ENCODE measurements at places on chromosomes 3 and 15.

DNA sequence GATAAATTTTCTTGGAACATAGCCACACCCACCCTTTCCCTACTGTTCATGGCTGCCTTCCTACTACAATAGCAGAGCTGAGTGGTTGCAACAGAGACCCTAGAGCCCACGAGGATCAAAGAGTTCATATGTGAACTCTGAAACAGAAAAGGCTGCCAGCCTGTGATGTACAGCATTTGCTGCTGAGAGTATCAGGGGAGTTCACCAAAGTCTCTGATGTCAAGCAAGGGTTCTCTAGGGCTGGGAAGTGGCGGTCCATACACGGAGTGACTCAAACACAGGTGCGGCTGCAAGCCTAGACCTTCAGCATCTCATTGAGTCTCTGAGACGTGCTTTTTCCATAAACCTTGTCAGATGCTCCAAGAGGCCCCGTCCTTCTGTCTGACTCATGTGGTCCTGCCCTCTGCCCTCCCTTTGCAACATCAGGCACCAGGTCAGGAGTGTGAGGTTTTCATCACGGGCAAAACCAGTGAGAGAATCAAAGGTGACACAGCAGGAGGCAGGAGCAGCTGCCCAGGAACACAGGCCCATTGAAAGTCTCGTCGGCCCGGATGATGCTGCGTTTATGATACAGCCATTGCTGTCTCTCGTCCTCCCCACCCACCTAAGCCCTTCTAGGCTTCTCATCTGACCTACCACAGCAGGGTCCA, 42.9 kb downstream of the PCSK6 start:
- DNase-seq: peak; percentile 20
- H3K27me3 ChIP-seq: no peaks in the 10 kb centered on the region
- no peaks in the 10 kb centered on the region for H3K4me1 ChIP-seq

GRCh38 chr3:112056451-112056929, 22.0 kb downstream of the TMPRSS7 start:
- H3K27ac ChIP-seq: no peak overlapping the region
- no peaks in the 10 kb centered on the region for H3K36me3 ChIP-seq
- H3K4me1 ChIP-seq: peaks cover 7% of the 10 kb centered on the region
- H3K4me3 ChIP-seq: no peak overlapping the region
- H3K27me3 ChIP-seq: peaks cover 13% of the 10 kb centered on the region

DNA sequence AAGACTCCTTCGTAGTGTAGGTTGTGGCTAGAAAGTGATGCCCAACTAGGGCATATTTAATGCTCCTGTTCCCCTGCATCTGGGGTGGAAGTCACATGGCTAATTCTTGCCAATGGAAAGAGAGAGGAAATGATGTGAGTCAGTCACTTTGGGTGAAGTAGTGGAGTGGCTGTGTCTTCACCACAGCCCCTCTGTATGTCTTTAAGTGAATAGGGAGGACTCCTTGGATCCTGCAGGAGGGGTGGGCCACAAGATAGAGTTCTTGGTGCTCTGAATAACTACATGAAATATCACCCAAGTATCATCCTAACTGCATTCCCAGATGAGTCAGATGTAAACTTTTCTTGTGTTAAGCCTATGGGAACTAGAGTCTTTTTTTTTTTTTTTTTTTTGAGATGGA, 17.8 kb upstream of the MB21D2 start:
- H3K27ac ChIP-seq: no peak overlapping the region
- peaks cover 2% of the 10 kb centered on the region for H3K4me1 ChIP-seq
- no peaks in the 10 kb centered on the region for H3K27me3 ChIP-seq
- no peaks in the 10 kb centered on the region for H3K36me3 ChIP-seq
- H3K4me3 ChIP-seq: no peak overlapping the region
- no peak for DNase-seq

DNA sequence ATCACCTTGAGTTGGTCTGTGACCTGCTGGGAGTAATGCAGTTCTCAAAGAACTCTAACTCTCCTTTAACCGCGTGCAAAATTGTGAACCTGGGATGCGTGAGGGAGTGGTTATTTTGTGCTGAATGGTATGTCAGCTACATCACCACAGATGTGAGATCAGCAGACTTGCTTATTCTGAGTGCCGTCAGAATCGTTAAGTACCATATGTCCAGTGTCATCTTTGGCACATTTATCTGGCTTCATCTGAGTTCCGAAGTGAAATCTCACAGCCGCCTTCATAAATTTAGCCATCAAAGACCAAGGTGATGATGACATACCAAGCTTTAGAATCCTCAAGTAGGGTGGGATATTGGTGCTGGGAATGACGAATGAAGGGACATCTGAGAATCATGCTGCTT, 347.2 kb upstream of the TPRG1 start:
- DNase-seq: no peak
- no peaks in the 10 kb centered on the region for H3K27me3 ChIP-seq
- H3K4me1 ChIP-seq: no peaks in the 10 kb centered on the region
- no peaks in the 10 kb centered on the region for H3K36me3 ChIP-seq
- H3K4me3 ChIP-seq: no peak overlapping the region
- H3K27ac ChIP-seq: no peak overlapping the region

DNA sequence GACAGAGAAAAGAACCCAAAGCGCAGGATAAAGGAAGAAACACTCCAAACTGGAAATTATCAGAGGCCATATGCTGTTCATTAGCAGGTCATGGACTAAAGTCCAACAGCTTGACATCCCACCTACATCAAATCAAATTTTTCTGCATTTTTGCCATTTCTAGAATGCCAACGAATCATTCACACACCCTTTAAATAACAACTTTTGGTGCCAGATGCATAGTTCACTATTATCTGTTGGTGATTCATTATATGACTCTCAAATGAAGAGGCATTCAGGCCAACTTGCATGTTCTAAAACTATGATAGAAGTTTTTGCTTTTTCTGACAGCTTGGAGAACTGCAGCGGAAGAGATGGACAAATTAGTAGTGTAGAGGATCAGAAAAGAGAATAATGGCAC, 529.8 kb upstream of the NAALADL2 start:
- DNase-seq: no peak
- no peaks in the 10 kb centered on the region for H3K27me3 ChIP-seq
- no peak overlapping the region for H3K4me3 ChIP-seq
- no peak overlapping the region for H3K27ac ChIP-seq

DNA sequence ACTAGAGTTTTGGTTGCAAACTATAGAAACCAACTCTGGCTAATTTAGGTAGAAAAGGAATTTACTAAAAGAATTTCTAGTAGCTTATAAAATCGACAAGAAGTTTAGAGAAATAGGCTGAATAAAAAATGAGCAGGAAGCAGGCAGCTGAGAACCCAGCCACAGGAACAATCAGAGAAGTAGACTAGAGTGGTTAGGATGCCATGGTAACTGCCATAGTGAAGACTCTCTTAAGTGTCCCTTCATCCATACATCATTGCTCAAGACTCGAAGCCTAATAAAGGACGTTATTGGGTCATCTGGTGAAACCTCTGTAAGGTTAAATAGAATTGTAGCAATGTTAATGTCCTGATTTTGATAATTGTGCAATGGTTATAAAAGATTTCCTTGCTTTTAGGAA, 13.8 kb downstream of the AVEN start:
- no peak for DNase-seq
- no peak overlapping the region for H3K27ac ChIP-seq
- H3K27me3 ChIP-seq: no peaks in the 10 kb centered on the region
- no peak overlapping the region for H3K4me3 ChIP-seq

DNA sequence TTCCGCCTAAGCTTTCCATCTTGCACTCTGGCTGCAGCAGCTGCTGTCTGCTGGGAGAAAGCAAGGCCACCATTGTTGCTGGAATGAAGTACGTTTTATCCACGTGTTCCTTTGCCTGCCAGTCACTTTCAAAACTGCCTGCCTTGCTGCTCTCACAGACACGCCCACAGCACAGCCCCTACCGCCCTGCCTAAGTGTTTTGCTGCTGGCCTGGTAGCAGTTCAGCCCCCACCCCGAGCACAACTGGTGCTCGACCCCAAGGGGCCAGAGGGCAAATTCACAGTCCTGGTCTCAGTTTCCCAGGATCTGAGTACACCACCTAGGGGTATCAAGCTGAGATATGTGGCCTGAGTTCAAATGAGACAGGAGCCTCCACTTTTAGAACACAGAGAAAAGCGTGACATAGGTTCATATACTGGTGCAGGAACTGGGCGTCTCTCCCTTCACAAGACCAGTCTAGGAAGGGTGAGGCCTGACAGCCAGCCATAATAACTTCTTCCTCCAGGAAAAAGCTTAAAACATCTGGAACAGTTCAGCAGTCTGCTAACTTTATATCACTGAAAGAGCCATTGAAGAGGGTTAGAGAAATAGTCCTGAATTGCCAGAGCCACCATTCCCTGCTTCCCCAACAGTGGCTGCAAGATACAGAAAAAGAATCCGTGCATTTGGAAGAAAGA, 1012.3 kb downstream of the ZPLD1 start:
- H3K4me3 ChIP-seq: no peak overlapping the region
- H3K27me3 ChIP-seq: no peaks in the 10 kb centered on the region
- no peaks in the 10 kb centered on the region for H3K4me1 ChIP-seq
- DNase-seq: no peak

GRCh38 chr3:71614426-71614825, 30.9 kb upstream of the FOXP1 start:
- H3K36me3 ChIP-seq: no peaks in the 10 kb centered on the region
- no peak overlapping the region for H3K4me3 ChIP-seq
- no peaks in the 10 kb centered on the region for H3K27me3 ChIP-seq
- DNase-seq: no peak
- H3K4me1 ChIP-seq: no peaks in the 10 kb centered on the region
- H3K27ac ChIP-seq: no peak overlapping the region

- H3K4me3 ChIP-seq: no peak overlapping the region
- H3K27ac ChIP-seq: no peak overlapping the region
- H3K36me3 ChIP-seq: no peaks in the 10 kb centered on the region
Measured at GRCh38 chr15:99328106-99329072, 77.1 kb downstream of the LRRC28 start.

- H3K4me3 ChIP-seq: no peak overlapping the region
- DNase-seq: no peak
- no peaks in the 10 kb centered on the region for H3K4me1 ChIP-seq
- H3K27ac ChIP-seq: no peak overlapping the region
- H3K36me3 ChIP-seq: no peaks in the 10 kb centered on the region
Measured at GRCh38 chr15:52503788-52504496, 24.7 kb downstream of the MYO5A start.

DNA sequence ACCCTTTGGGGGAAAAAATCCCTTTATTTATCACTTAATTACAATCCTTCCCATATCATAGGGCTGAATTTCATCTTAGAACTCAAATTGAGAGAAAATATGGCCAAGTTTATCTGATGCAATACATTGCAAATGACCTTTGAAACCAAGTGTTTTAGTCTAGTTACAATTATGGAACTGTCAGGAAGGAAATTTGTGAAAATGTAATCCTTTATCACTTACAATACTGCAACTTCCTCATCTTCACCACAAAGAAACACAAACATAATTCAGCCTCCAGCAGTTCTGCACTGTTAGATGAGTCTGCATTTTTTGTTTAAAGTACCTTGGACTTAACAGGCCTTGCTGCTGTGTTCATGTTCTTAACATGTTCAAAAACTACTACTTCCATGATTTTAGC, 4.6 kb downstream of the CCPG1 start:
- no peak for DNase-seq
- no peaks in the 10 kb centered on the region for H3K27me3 ChIP-seq
- no peaks in the 10 kb centered on the region for H3K4me1 ChIP-seq
- no peaks in the 10 kb centered on the region for H3K36me3 ChIP-seq

- H3K36me3 ChIP-seq: no peaks in the 10 kb centered on the region
- no peaks in the 10 kb centered on the region for H3K4me1 ChIP-seq
- H3K27me3 ChIP-seq: no peaks in the 10 kb centered on the region
- no peak for DNase-seq
Measured at GRCh38 chr3:107227091-107227490, 150.1 kb upstream of the CCDC54 start.

DNA sequence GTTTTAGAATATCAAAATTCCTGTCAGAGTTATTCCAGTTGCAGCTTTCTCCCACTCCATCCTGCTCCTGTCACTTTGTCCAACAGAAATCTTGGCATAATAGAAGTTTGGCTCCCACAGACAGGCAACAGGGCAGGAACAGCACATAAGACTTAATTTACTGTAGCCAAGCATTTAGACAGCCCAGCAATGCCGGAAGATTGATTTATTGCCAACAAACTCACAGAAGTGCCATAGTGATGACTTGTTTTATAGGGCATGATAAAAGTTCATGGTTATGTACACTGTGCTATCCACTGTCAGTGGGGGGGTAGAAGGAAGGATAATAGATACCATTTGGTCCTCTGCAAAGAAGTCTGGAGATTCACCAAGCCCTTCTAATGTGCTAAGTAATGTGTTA, 98.3 kb upstream of the CBLB start:
- no peak overlapping the region for H3K4me3 ChIP-seq
- no peaks in the 10 kb centered on the region for H3K36me3 ChIP-seq
- no peak overlapping the region for H3K27ac ChIP-seq
- H3K4me1 ChIP-seq: no peaks in the 10 kb centered on the region
- no peak for DNase-seq

GRCh38 chr15:55789066-55789660, 46.2 kb upstream of the PRTG start:
- no peak overlapping the region for H3K4me3 ChIP-seq
- no peaks in the 10 kb centered on the region for H3K27me3 ChIP-seq
- H3K27ac ChIP-seq: no peak overlapping the region

DNA sequence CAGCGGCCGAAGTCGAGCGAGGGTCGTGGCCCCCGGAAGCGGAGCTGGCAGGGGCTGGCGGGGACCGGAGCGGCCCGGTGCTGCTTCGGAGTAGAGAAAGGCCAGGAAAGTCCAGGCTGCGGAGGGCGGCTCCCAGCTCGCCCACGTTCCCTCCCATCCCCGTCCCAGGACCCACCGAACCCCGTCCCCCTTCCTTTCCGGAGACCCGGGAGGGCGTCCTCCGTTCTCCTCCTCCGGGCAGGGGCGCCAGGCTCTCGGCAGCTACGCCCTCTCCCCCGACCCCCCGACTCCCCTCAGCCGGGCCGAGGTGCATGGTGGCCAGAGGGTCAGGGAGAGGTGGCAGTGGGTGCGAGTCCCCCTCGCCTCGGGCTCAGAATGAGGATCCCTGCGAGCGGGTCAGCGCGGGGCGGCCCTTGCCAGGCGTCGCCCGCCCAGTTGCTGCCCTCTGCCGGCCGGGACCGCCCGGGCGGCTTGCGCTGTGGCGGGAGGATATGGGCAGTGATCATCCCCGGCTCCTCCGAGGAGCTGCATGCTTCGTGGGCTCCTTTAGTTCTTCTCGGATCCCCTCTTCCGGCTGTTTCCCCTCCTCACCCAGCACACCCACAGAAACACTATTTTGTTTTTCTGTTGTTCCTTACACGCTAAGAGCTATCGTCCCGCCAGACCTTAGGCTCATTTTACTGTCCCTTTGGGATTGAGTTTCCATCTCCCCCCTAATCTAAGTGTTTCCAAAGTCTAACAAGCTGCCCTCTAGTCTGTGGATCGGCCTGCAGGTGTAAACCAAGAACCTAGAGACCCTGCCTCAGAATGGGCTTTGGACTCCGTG, 744 bp upstream of the ALDH1A2 start:
- H3K27ac ChIP-seq: no peak overlapping the region
- H3K27me3 ChIP-seq: peaks cover 91% of the 10 kb centered on the region

- no peaks in the 10 kb centered on the region for H3K4me1 ChIP-seq
- no peaks in the 10 kb centered on the region for H3K36me3 ChIP-seq
- no peak overlapping the region for H3K4me3 ChIP-seq
- H3K27ac ChIP-seq: no peak overlapping the region
- DNase-seq: no peak
Measured at GRCh38 chr15:101497484-101498034, 8.1 kb upstream of the PCSK6 start.

All from endodermal cell (in vitro differentiated cells).